ELF-1 (cell line): ENCODE measurements at places on chromosomes 2 and 18.

GRCh38 chr18:3479978-3480509 lies 30.1 kb downstream of the TGIF1 start:
- DNase-seq: no peak

GRCh38 chr2:10059552-10060335 lies 16.4 kb downstream of the KLF11 start:
- DNase-seq: no peak

GRCh38 chr2:227147023-227147422 lies 17.0 kb downstream of the COL4A4 start:
- DNase-seq: no peak

DNA sequence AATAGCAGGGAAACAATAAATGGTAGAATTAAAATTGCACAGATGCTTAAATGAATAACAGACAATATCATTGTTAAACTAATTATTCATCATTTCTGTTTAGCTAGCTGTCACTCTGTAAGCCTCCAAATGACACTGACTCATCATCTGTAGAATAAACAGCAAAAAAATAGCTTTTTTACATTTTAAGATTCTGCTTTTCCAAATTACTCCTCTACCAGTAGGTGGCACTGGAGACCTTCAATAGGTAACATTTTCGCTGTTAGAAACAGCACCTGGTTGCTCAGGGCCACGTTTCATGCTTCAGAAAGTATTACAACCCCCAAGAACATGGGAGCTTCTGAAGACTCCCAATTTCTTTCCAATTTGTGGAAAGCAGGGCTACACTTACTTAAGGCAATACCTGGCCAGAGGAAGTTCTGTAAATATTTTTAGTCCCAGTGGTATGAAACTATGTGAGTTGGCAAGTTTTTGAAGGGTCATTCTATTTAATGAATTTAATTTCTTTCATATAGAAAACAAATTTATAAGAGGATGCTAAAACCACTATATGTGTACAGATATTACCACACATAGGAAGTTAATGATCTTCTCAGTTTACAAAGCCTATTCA lies 45.4 kb downstream of the TTN start:
- peak; percentile 15 for DNase-seq

GRCh38 chr2:9693196-9693491 lies 62.3 kb upstream of the YWHAQ start:
- no peak for DNase-seq

DNA sequence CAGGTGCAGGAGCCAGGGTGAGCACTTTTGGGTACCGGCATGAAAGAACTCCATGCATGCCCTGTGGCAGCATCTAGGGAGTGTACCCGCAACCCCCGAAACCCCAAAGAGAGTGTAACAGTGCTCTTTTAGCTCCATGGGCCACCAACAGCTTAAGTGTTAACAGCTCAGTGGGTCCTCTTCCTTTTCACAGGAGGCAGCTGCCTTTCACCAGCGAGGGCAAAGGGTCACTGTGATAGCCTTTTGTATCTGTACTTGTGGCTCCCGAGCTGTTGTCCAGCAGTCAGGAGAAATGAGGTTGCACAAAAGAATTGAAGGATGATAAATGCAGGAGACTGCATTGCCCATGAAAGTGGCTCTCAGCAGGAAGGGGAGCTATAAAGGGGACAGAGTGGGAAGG lies 1166.3 kb upstream of the ACVR2A start:
- DNase-seq: no peak

GRCh38 chr2:239381709-239382134 lies 19.1 kb downstream of the HDAC4 start:
- DNase-seq: no peak

DNA sequence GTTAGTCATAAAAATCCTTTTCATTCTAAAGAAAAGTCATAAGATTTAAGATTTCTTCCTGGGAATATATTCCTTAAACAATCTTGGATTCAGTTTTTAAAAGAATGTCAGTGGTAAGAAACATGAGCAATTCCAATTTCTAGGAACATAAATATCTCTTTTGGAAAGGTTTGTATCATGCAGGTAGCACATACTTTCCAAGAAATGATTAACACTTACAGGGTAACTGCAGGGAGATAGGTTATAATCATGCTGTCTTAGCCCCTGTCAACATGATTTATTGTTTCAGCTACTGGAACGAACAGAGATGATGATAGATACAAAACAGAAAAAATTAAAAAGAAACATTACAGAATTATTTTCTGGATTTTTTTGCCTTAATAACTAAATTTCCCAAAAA lies 1537.7 kb downstream of the LRP1B start:
- DNase-seq: no peak

GRCh38 chr2:42191285-42192009 lies 22.3 kb downstream of the EML4 start:
- DNase-seq: no peak

GRCh38 chr2:239908308-239908707 lies 116.8 kb downstream of the NDUFA10 start:
- no peak for DNase-seq

DNA sequence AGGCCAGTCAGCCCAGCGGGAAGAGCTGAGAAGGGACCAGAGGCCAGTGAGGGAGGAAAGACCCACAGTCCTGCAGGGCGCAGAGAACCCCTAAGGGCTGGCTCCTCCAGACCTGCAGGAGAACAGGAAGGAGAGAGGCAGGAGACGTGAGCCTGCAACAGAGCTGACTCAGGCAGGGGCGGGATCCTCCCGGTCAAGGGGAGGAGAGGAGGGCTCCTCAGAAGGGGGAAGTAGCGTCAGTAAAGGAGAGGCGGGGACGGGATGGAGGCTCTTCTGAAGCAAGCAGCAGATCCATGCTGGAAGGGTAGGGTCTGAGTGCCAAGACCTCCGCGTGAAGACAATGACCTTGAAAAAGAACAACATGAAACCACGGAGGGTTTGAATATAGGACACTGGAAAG lies 50.8 kb downstream of the TRABD2A start:
- peak; percentile 52 for DNase-seq

GRCh38 chr2:15446961-15447360 lies 114.2 kb downstream of the NBAS start:
- no peak for DNase-seq

DNA sequence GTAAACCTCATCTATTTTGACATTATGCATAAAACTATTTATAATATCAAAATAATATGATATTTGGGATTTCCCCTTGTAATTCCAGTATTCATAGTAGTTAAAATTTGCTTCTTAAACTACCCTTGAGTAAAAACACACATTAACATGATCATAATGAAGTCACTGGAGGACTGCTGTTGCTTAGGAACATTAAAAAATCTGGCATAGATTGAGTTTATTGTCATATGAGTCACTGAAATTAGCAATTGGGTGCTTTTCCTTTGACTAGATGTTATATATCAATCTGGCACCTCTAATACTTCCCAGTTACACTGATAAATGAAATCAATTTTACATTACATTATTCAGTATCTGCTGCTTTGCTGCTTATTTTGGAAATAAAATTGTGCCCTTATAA lies 57.0 kb upstream of the ZC3H15 start:
- no peak for DNase-seq

GRCh38 chr2:143936538-143936847 lies 583.4 kb downstream of the ZEB2 start:
- DNase-seq: peak; percentile 32

DNA sequence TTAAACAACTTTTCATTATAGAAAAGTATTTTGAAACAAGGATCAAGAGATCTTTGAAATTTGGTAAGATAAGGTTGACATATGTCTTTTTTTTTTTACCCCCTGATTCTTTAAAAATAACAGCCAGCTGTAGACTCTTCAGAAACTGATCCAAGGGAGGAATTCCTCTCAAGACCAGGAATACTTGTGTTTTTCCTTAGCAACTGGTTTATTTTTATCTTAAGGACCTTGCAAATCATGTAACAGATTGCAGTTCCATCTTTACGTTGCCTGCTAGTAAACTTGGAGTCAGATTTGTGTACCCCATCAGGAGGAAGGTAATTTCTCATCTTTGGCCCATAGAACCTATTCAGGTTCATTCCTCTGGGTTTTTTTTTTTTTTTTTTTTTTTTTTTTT lies 71.6 kb downstream of the BOLA3 start:
- no peak for DNase-seq

GRCh38 chr2:85853499-85854165 lies 35.2 kb downstream of the ST3GAL5 start:
- DNase-seq: no peak

GRCh38 chr2:56582570-56582969 lies 398.8 kb downstream of the CCDC85A start:
- DNase-seq: no peak

DNA sequence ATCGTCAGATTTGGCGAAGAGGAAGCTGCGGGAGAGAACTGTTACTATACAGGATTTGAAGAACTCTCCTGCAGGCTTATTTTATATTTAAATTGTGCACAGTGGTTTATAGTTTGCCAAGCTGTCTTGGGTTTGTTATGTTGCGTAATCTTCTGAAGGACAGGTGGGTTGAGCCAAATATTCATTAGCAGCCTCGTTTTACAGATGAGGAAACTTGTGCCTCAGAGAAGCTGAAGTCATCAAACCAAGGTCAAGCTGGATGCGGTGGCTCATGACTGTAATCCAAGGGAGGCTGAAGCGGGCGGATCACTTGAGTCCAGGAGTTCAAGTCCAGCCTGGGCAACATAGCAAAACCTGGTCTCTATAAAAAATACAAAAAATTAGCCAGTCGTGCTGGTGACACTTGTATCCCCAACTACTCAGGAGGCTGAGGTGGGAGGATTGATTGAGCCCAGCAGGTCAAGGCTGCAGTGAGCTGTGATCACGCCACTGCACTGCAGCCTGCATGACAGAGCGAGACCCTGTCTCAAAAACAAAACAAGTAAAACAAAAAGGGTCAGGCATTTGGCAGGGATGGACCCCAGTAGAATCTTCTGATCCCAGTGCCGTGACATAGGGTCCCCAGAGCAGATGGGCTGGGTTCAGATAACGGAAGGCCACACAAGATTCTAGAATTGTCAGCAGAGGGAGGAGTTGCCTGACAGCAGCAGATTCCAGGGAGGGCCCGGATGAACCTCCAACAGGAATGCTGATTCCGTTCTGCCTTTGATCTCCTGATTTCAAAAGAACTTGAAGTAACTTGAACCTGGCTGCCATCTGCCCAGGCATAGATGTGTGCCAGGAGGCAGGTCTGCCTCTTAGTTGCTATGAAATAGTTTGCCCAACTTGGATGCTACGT lies 50.6 kb downstream of the SH3BP4 start:
- DNase-seq: no peak

GRCh38 chr18:32760391-32760790 lies 12.4 kb downstream of the KLHL14 start:
- peak; percentile 28 for DNase-seq

GRCh38 chr18:40380686-40381439 lies 1574.2 kb upstream of the PIK3C3 start:
- no peak for DNase-seq

GRCh38 chr18:59555995-59556659 lies 141.1 kb downstream of the CCBE1 start:
- DNase-seq: no peak

GRCh38 chr18:22753130-22753831 lies 179.8 kb upstream of the RBBP8 start:
- no peak for DNase-seq

DNA sequence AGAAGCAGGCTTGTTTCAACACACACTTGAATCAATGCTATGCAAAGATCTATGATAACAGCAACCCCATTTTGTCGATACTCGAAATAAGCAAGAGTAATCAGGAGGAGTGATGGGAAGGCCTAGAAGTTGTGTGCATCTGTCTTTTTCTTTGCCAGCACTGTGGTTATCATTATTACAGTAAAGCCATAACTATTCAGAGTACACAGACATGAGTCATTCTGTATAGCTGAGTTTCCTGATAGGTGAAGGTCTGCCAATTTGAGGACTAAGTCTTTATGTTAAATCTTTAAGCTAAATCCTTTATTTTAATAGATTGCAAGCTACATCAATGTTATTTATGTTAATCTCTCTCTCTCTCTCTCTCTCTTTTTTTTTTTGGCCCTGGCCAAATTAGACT lies 1344.4 kb upstream of the CELF4 start:
- DNase-seq: no peak

GRCh38 chr18:32677578-32677977 lies 95.2 kb downstream of the KLHL14 start:
- no peak for DNase-seq

DNA sequence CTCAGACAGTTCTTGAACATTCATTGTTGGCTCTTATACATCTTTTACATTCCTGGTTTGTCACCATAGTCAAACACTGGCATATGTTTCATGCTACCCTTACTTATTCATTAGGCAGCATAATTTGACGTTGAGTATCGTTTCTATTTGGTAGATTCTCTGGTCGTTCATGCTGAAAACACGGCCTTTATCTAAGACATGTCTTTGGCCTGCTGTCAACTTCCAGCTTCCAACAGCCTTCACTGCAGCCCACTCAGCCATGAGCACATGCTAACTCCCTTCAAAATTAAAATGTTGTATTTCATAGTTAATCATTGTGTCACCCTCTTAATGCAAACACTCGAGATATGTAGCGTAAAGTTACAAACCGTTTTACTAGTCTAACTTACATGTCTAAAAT lies 493.0 kb upstream of the NRP2 start:
- DNase-seq: no peak
